Fibroblast of skin of left biceps (primary cell): ENCODE measurements at places on chromosomes 16 and 17.

GRCh38 chr17:17041571-17042383 lies 480 bp upstream of the MPRIP start:
- DNase-seq = peak; percentile 94

GRCh38 chr16:30557707-30557956 lies 542 bp downstream of the ZNF764 start:
- DNase-seq = no peak

GRCh38 chr17:62749926-62750325 lies 58.2 kb downstream of the MARCHF10 start:
- DNase-seq = no peak

- no peak for DNase-seq
These were observed 29.3 kb upstream of the ABCC3 start for GRCh38 chr17:50605429-50605828.

- no peak for DNase-seq
These were observed 195.8 kb upstream of the GSE1 start for GRCh38 chr16:85417156-85417860.

DNA sequence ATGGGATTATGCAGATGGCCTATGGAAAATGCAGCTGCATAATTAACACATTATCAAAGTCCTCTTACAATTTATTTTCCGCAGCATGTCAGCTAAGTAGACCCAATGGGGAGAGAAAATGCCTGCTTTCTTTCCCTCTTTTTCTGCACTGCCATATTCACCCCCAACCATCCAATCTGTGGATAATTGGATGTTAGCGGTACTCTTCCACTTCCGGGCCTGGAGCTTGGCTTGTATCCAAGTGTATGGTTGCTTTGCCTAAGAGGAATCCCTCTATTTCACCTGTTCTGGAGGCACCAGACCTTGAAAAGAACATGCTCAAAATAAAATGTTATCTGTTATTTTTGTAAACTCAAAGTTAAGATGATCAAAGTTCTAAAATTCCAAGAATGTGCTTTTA lies 41.1 kb upstream of the CACNG3 start:
- no peak for DNase-seq

GRCh38 chr16:76108460-76108859 lies 168.7 kb upstream of the CNTNAP4 start:
- DNase-seq = no peak

DNA sequence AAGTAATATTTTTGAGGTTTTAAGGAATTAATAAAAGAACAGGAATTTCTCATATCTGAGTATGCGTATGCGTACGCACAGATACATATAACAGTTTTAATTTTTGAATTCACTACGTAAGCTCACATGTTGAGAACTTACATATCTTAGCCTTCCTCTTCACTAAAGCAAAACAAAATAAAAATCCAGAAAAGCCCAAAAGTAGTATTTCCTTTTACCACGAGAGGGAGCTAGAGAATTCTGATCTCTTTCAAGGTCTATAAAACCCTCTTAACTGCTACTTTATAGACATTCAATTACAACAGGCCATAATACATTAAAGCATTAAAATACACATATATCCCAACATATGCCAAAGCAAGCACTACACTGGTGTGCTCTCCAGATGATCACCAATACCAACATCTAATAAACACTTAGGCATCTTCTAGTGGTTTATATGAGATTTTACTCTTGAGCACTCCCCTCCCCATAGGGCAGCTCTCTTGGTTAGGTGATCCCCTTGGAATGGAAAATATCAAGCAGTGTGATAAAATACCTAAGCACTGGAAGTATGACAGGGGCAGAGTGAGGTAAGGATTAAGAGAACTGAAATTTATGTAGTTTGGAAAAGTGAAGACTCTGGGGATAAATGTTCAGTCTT lies 94.0 kb downstream of the SKAP1 start:
- DNase-seq = peak; percentile 40

DNA sequence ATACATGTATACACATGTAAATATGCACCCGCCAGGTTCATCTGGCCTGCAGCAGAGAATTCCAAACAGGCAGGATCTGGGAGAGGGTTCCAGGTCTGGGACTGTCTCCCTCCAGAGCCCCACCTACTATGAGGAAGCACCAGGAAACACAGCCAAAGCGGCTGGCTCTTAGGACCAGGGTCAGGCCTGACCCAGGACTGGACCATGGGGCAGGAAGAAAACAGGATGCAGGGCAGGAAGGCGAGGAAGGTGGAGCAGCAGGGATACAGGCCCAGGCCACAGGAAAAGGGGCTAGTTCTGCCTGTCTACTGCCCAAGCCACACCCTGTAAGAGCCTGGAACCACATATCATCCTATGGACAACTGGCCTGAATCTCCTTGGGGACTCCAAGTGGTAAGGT lies 2.2 kb downstream of the HID1 start:
- DNase-seq = no peak

GRCh38 chr17:71392715-71393567 lies 727.9 kb upstream of the SOX9 start:
- DNase-seq = peak; percentile 65

- no peak for DNase-seq
These were observed 374.5 kb downstream of the SEC14L1 start for GRCh38 chr17:77515227-77515626.

- DNase-seq = no peak
These were observed 1179.5 kb upstream of the GOT2 start for GRCh38 chr16:59913666-59914065.

GRCh38 chr17:44314869-44315661 lies 6.7 kb downstream of the RUNDC3A start:
- DNase-seq = no peak

DNA sequence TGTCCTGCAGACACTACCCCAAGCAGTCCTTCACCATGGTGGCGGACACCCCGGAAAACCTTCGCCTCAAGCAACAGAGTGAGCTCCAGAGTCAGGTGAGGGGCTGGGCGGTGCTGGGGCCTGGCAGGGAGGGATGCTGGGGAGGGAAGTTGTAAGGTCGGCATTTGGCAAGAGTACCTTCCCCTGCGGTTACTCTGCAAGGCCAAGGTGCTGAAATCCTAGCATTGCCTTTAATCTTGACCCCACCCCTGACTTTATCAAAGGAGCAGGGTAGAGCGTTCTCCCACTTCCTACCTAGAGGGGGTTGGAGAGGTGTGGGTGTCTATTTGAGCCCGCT lies 20.5 kb downstream of the LASP1 start:
- no peak for DNase-seq

- no peak for DNase-seq
These were observed 11.5 kb upstream of the CLEC18C start for GRCh38 chr16:70162041-70162451.
